Esophagus squamous epithelium (tissue), 5 donors: ENCODE measurements at places on chromosomes 1 and 21.

DNA sequence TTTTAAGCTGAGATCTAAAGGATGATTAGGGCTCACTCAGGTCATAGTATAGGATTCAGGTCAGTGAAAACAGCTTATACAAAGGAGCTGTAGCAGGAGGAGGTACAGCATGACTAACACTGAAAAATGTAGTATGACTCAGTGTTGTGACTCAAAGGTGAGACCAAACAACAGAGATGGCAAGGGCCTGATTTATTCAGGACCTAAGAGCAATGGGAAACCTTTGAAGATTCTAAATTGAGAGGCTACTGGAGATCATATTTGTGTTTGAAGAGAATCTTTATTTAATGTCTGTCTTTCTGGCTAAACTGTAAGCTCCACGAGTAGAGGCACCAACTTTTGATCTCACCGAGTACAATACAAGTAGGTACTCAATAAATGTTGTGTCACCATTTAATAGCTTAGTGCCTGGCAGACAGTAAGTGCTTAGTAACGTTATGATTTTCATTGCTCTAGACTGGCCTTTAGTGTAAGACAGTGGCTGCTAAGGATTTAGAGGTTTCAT lies 43.5 kb downstream of the PRKAA2 start:
- no peak for DNase-seq

- DNase-seq = no peak
Observed at GRCh38 chr1:27562534-27563340, 41.2 kb downstream of the AHDC1 start.

DNA sequence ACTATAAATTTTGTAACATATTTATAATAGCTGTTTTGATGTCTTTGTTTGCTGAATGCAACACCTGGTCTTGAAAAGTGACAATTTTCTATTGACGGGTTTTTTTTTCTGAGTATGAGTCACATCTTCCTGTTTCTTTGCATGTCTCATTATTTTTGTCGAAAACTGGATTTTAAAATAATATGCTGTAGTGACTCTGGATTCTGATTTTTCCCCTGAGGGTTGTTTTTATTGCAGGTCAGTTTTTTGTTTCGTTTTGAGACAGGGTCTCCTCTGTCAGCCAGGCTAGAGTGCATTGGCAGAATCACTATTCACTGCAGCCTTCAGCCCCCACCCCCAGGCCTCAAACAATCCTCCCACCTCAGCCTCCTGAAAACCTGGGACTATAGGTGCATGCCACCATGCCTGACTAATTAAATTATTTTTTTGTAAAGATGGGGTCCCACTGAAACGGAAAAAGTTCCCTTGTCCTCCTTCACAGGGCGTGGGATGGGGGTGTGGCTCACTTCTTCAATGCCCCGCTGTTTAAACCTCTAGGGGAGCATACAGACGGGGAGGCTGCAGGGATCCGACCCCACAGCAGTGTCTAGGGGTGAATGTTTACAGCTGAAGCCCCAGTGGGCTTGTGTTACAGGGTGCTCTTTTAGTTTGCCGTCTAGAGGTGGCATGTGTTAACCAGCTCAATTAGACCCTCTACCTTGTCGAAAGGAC lies 11.3 kb upstream of the PPIE start:
- no peak for DNase-seq

- no peak for DNase-seq
Observed at GRCh38 chr1:153611356-153611755, 1.6 kb downstream of the S100A16 start.

DNA sequence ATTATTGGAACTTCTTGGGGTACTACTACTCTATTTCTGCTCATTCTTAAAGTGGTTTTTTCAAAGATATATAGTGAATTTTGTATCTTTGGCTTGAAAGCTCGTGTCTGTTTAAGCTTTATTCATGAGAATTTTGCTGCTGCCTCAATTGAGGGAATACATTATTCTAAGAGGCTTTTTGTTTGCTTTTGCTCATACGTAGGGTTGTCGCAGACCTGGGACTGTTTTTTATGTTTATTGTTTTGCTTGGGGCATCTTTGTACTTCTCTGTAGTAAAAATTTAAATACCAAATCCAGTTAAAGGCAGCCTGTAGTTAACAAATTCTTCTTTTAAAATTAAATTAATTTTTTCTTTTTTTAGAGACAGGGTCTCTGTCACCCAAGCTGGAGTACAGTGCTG lies 62.3 kb downstream of the ANGPTL1 start:
- DNase-seq = no peak

DNA sequence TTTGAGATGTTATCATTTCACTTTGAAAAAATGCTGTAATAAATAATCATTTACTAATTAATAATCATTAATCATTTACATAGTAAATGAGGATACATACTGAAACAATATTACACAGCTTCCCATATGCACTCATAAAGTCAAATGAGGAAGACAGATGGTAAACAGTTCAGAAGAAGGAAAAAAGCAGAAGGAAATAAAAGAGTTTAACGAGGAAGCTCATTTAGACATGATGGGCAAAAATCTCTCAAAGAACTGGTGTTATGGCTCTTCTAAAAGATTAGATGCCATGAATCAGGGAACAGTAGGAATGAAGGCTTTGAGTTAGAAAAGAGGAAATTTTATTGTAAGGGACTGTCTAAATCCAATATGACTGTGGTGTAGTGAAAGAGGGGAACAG lies 347.6 kb downstream of the PTPRC start:
- no peak for DNase-seq
